Thymus (tissue), 14 donors: ENCODE measurements at places on chromosomes 1 and 21.
A peak's percentile ranks its signal among the peaks of the same experiment; 100 is the strongest.

DNA sequence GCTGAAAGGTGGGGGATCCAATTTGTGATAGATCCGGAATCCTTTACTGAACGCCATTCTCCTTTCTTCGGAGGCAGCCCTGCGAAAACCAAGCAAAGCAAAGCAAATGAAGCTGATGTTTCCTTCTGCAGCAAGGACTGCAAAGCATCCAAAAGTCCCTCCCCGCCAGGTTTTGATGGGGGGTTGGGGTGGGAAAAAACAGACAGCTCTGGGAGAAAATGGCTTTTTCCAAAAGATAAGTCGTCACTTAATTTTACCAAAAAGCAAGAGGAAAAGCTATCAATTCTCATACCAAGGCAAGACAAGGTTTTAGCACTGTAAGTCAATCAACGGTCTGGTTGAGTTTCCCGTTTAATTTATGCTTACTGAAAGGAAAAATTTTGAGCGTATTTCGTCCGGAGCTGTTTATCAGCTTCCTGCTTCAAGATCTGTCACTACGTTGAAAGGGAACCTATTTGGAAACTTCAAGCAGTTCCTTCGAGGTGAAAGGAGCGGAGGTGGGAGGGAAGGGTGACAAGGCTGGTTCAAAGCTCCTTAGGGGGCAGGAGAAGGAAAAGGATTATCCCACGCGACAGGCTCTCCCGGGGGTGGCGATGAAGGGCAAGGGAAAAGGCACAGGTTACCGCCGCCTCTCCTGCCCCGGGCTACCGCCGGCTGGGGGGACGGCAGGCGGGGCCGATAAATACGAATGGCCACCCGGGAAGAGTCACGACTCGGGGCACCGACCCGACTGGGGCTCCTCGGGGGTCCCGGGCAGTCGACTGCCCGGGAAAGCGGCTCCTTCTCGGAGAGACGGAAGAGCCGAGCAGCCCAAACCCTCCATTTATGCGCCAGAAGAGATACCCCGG, 750 bp downstream of the SYNJ1 start:
- H3K27me3 ChIP-seq, result no peaks in the 10 kb centered on the region
- peaks cover 6% of the 10 kb centered on the region for H3K4me1 ChIP-seq
- peak overlapping the region; percentile 94 for H3K4me3 ChIP-seq
- DNase-seq, result no peak
- H3K36me3 ChIP-seq, result peaks cover 3% of the 10 kb centered on the region
- H3K27ac ChIP-seq, result peak overlapping the region; percentile 87

GRCh38 chr1:88655685-88656299, 28.3 kb upstream of the PKN2 start:
- peak; percentile 8 for DNase-seq
- H3K27ac ChIP-seq, result no peak overlapping the region
- H3K27me3 ChIP-seq, result no peaks in the 10 kb centered on the region

GRCh38 chr1:240295811-240296210, 204.1 kb downstream of the FMN2 start:
- no peaks in the 10 kb centered on the region for H3K36me3 ChIP-seq
- no peaks in the 10 kb centered on the region for H3K4me1 ChIP-seq
- no peak overlapping the region for H3K27ac ChIP-seq
- H3K4me3 ChIP-seq, result no peak overlapping the region

DNA sequence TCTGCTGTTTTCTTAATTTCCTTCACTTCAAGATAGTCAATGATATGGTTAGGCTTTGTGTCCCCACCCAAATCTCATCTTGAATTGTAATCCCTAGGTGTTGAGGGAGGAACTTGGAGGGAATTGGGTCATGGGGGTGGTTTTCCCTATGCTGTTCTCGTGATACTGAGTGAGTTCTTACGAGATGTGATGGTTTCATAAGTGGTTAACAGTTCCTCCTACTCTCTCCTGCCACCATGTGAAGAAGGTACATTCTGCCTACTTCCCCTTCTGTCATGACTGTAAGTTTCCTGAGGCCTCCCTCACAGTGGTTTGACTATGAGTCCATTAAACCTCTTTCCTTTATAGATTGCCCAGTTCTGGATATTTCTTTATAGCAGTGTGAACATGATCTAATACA, 74.0 kb upstream of the SAMSN1 start:
- H3K27ac ChIP-seq, result no peak overlapping the region
- H3K4me3 ChIP-seq, result no peak overlapping the region
- H3K4me1 ChIP-seq, result no peaks in the 10 kb centered on the region
- no peaks in the 10 kb centered on the region for H3K36me3 ChIP-seq
- no peak for DNase-seq

DNA sequence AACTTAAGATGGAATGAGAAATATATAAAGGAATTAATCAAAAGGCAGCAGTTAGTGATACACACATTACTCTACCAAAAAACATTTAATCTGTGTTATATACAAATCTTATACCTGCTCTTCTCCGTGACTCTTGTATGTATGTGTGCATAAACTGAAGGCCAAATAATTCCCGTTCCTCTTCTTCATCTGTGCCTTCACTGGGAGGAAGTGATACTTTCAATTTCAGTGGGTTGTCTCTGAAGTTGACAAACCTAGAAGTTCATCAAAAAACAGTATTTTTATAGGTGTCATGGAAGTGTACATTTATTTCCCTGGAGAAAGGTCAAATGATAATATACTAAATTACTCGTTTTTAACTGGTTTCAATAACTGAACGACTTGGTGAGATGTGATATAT, 19.3 kb downstream of the TRMT13 start:
- DNase-seq, result no peak
- H3K4me1 ChIP-seq, result no peaks in the 10 kb centered on the region
- no peak overlapping the region for H3K27ac ChIP-seq
- no peaks in the 10 kb centered on the region for H3K27me3 ChIP-seq

DNA sequence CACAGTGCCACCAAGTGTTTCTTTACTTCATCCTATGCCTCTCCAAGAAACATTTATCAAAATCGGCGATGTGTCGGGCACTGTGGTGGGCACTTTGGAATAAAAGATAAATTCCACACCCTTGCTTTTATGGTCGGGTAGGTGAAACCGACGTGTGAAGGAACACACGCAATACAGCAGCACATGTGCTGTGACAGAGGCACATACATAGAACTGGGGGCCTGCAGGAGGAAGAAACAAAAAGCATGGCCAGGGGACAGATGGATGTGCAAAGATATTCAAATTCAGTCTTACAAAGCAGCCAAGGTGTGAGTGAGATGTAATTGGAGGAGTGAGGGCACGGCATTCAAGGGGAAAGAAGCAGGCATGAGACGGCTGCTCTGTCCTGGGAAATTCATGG, 282.0 kb downstream of the PBX1 start:
- H3K4me1 ChIP-seq, result no peaks in the 10 kb centered on the region

DNA sequence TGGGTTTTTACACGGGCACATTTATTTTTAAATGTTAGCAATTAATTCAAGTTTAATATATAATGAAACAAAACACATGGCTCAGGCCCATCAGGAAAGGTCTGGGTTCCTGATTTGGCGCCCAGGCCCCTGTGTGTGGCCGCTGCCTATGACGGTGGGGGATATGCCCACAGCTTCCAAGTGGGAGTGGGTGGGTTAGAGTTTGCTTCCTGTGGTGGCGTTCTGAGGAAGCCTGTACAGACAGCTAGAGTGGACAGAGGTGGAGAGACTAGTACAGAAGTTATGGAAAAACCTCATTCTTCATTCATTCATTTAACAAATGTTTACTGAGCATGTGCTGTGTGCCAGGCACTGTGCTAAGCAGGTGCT, 22.4 kb upstream of the EPS8L3 start:
- peaks cover 6% of the 10 kb centered on the region for H3K4me1 ChIP-seq
- no peak overlapping the region for H3K4me3 ChIP-seq
- H3K27me3 ChIP-seq, result no peaks in the 10 kb centered on the region
- DNase-seq, result no peak

DNA sequence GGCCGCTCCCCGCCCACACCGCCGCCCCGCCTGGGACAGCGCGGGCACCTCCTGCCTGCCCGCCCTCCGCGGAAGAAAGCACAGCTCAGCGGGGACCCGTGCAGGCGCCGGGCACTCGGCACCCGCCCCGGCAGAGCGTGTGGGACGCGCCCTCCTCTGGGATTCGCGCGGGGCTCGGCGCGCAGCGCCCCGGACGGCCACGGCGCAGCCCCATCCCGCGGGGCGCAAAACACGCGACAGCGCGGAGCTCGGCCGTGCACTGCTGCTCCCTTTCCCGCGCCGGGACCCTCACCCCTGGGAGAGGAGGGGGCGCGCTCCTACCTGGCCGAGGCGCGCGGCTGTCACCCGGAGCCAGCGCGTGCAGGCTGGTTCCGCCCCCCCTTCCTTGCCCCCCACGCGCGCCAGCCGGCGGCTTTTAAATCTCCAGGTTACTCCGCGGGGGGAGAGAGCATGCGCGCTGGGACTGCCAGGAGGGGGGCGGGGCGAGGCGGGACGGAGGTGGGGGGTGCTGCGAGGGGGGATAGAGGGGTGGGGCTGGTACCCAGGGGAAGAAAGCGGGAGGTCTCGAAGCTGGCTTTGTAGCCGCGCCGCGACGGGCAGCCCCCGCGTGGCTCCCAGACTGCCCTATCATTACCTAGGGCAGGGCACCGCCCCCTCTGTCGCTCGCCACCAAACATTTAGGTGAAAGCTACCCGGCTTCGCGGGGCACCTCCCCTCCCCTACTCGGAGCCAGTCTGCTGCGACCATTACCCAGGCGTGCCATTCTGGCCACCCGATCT, at the start of gene SLC45A3:
SLC45A3 (minus strand) TSS at position 437 of the 779 bp plus-strand sequence. CDS start 15,853 bp downstream, outside the sequence.
- no peak within 1 kb of the TSS for H3K27ac ChIP-seq
- DNase-seq, result no peak
- H3K27me3 ChIP-seq, result peaks cover 33% of the 10 kb centered on the region

GRCh38 chr1:65827346-65827745, 34.7 kb downstream of the PDE4B start:
- no peaks in the 10 kb centered on the region for H3K36me3 ChIP-seq
- H3K27ac ChIP-seq, result no peak overlapping the region
- H3K4me3 ChIP-seq, result no peak overlapping the region
- DNase-seq, result no peak
- H3K27me3 ChIP-seq, result no peaks in the 10 kb centered on the region

GRCh38 chr1:174989536-174990220, 10.1 kb upstream of the CACYBP start:
- H3K27ac ChIP-seq, result no peak overlapping the region
- no peak overlapping the region for H3K4me3 ChIP-seq
- peaks cover 4% of the 10 kb centered on the region for H3K4me1 ChIP-seq
- H3K27me3 ChIP-seq, result no peaks in the 10 kb centered on the region
- peaks cover 4% of the 10 kb centered on the region for H3K36me3 ChIP-seq
- no peak for DNase-seq
